ENCODE measurements at places on chromosomes 3 and 15.

- no peak for DNase-seq
Measured at GRCh38 chr3:195177422-195178123, 93.4 kb downstream of the XXYLT1 start.

DNA sequence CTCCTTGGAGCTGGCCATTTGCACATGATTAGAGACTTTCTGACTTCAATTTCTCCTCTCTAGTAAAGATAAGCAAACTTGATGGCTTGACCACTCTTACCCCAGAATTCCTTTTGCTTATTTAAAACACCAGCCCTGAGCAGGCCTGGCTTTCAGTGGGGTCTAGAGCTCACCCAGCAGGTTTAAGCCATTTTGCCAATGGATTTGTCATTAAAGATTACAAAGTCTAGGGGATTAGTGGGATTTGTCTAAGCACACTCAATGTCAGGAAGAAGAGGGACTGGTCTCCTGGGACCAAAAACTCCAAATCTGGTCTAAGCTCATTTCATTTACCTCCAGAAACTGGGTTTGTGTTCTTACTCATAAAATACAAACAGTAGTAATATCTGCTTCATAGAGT is 57.3 kb upstream of the SNTN start:
- DNase-seq: no peak

- DNase-seq: no peak
Measured at GRCh38 chr3:152961323-152961722, 126.4 kb downstream of the P2RY1 start.

- DNase-seq: no peak
Measured at GRCh38 chr3:57958642-57959422, 49.4 kb upstream of the FLNB start.
